ENCODE measurements at places on chromosomes 16 and 17. TPM values are rescaled to one million over a fixed set of nuclear protein-coding genes. Genes with fewer than 3 reads are reported as not detected.

Gene TRPV3
- 3.3 TPM for total RNA-seq

Gene IRF8
- total RNA-seq, result 3.5 TPM

Gene CCL17
- not detected for total RNA-seq

Gene IRX3
- not detected for total RNA-seq

Gene ABCA9
- 35.7 TPM for total RNA-seq

Gene ICAM2
- 27.4 TPM for total RNA-seq

Gene PITPNM3
- 7.9 TPM for total RNA-seq

Gene SPN
- 0.81 TPM for total RNA-seq

Gene TVP23A
- total RNA-seq, result 0.71 TPM

Measured in sigmoid colon (tissue), 7 donors.